ENCODE measurements at places on chromosomes 1 and 21.

- no peak for DNase-seq
Observed at GRCh38 chr1:43547538-43548072, 16.9 kb downstream of the PTPRF start.

DNA sequence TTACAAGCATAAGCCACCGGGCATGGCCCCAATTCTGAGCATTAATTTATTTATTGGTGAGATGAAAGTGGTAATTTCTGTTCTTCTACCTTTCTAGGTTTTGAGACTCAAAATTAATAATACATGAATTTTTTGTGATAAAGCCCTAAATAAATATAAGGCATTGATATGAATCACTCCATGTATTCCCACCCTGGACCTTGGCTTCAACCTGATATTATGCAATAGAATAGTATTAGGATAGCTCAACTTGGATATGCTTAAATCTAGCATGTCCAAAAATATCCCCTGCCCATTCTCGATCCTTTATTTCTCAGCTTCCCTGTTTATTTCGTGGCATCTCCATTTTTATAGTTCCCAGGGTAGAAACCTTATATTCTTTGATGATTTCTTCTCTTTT lies 2.5 kb downstream of the AGL start:
- DNase-seq, result peak; percentile 22

DNA sequence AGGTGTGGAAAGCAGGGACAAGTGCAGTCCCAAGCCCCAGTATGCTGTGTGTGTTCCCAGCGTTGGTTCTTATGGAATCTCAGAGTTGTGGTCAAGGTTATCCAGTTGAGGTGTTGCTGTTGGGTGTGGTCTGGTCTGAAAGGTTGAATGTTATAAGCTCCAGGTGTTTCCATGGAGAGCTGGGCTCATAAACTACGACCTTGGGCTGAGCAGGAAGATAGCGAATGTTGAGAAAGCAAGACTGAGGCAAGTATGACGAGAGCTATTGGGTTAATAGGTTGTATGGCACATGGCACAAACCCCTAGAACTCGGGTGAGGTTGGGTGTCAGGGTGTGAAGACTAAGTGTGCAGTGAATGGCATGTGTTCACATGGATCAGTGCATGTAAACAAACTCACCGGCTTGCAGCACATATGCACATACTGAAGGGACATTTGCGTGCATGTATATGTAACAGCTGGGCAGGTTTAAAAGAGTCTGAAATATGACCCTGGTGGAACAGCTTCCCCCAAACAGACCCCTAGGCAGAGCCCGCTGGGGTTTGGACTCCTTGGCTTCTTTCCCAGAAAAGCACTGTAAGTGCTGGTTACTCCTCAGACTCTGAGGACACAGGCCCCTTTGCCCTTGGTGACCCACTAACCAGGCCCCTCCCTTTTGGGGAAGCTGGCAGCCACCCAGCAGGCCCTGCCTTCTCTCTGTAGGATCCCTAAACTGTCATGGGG lies 117.5 kb downstream of the NAV1 start:
- peak; percentile 46 for DNase-seq

- DNase-seq, result no peak
Observed at GRCh38 chr1:23791516-23792047, 637 bp downstream of the LYPLA2 start.

- DNase-seq, result no peak
Observed at GRCh38 chr1:40042341-40042740, 1.8 kb downstream of the CAP1 start.

GRCh38 chr1:4220362-4220761 lies 320.3 kb upstream of the C1orf174 start:
- DNase-seq, result no peak

DNA sequence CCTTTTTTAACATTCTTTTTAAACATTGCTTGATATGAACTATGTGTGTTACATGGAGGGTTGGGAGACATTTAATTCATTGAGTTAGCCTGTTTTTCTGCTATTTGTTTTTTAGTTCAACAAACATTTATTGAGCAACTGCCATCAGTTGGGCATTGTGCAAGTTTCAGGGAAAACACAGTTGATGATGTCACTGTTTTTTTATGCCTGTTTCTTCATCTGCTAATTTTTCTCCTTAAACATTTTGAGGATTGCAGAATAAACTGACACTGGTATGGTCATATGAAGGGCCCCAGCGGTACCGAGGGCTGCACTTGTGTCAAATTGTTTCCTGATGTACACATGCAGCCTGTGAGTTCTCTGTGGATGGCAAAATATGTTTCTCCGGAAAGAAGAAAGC lies 253.0 kb downstream of the FGGY start:
- peak; percentile 92 for DNase-seq

- peak; percentile 85 for DNase-seq
Observed at GRCh38 chr1:183039985-183040447, 16.8 kb downstream of the LAMC1 start.

GRCh38 chr21:35563885-35564451 lies 496.4 kb downstream of the SETD4 start:
- peak; percentile 96 for DNase-seq

DNA sequence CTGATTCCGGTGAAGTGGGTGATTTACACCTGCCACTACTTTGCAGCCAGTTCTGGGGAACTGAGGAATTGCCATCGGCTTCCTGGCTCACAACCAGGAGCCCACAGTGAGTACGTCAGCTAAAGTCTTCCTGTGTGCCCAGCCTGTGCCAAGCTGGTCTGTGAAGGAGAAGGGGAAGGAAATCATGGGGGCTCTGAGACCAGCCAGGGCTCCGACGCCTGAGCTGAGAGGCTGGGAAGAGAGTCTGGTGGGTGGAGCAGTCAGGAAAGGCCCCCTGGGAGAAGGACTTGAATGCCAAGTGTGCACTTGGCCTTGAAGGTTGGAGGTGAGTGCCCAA lies 1.2 kb downstream of the LURAP1 start:
- no peak for DNase-seq

GRCh38 chr1:31811605-31812004 lies 4.2 kb downstream of the SPOCD1 start:
- peak; percentile 63 for DNase-seq

- no peak for DNase-seq
Observed at GRCh38 chr1:216224233-216224632, 199.0 kb downstream of the USH2A start.

GRCh38 chr1:211336161-211336560 lies 9.5 kb downstream of the TRAF5 start:
- DNase-seq, result no peak

DNA sequence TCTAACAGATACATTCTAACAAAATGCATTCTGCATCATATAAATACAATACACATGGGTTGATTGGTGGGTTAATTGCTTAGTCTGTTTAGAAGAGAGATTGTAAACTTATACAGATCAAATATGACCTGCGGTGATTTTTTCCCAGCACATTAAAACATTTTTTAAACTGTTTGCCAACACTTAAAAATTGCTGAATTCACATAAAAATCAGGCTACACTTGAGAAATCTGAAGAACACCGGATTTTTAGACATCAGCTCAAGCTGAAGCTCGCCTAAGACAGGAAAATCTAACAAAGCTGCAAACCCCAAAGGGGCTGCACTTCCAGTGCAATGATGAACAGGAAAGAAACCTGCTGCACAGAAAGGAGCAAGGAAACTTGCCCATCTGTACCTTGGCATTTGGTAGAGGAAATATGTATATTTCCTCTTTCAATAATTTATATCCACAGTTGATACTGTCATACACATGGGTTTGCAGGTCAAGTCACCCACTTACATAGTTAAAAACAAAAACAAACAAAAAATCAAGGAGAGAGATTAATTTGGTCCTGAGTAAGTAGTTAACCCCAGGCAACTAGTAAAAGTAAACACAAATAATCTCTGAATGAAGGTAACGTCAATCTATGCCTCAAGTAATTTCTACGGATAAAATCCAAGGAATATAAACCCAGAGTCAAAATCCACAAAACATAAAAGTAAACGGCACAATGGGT lies 30.4 kb upstream of the JAK1 start:
- no peak for DNase-seq

GRCh38 chr21:33522953-33523349 lies 19.0 kb downstream of the GART start:
- no peak for DNase-seq

DNA sequence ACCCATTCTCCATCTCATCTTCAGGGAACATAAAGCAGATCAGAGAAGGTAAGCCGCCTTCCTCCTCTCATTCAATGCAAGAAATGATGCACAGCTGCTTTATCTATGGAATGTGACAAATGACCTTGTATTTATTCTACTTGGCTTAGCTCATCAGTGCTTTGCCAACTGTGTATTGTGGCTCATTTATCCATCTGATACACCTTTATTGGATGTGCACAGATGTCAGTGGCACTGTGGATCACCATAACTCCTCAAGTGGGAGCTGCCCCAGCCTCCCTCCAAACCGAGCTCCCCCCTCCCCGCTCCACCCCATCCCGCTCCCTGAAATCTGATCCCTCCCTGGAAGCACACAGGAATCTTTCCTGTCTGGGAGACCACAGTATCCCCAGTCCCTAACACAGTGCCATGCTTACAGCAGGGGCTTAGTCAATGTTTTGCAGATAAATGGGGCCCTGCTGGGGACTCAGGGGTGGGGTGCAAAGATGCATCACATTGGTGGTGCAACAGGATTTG lies 156.0 kb upstream of the RAB4A start:
- DNase-seq, result peak; percentile 5

- no peak for DNase-seq
Observed at GRCh38 chr1:62210960-62211359, 16.3 kb downstream of the L1TD1 start.

DNA sequence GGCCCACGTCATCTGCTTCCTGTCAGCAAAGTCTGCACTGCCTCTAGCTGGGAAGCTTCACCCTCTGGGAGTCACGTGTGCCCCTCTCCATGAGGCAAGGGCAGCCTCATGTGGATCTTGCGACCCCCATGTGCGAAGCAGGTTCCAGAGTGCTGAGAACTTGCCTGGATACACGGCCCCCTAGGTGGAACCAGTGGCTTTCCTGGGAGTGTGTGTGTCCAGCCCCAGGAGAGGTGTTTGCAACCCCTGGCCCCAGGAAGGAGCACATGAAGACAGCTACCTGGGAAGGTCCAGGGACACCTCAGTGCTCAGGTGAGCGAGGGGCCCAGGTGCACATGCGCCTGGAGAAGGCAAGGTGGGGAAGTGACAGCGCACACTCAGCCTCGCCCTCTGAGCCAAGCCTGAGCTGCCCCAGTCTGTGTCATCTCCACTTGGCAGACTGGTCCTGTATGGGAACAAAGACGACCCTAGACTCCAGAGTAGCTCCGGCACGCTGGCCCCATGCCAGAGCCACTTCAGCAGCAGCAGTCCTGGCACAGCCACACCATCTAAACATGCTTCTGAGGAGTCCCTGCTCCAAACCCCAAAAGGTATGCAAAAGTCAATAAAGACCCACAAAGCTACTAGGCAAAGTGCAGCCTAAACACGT lies 8.9 kb downstream of the LSS start:
- no peak for DNase-seq

DNA sequence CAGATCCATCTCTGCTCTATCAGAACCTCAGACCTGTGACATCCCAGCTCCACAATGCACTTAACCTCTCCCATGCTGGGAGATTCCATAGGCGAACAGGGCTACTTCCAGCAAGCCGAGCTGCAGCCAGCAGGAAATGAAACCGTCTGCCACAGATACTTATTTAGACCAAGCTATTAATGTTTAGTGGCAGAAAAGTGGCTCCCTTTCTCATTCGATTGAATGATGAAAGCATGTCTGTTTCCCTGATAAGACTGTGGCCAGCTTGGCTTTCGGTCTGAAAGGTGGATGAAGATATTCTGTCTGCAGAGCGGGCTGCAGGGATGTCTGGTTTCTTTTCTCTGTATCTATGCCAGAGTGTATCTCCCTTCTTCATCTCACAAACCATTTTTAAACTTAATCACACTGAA lies 146.4 kb downstream of the GREM2 start:
- peak; percentile 15 for DNase-seq

DNA sequence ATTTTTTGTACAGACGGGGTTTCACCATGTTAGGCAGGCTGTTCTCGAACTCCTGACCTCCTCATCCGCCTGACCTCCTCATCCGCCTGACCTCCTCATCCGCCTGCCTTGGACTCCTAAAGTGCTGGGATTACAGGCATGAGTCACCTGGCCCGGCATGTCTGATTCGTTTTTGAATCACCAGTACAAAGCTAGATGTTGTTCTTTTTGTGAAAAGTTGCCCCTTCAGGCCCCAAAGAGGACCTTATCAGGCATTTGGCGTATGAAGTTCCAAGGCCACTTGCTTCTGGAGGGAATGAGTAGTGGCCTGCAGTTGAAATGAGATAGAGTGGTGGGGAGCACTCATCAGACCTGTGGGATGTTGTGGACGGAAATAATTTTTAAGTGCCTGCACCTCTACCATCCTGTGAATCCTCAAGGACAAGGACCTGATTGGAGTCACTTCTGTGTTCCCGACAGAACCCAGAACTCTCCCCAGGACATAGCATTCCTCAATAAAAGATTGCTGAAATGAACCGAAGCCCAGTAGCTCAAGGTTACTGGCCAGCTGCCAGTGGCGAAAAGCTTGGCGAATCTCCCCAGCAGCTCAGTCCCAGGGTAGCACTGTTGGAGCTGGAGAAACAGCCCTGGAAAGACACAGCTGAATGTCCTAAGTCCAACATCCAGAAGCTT lies 50.1 kb downstream of the NDUFS5 start:
- DNase-seq, result peak; percentile 83

DNA sequence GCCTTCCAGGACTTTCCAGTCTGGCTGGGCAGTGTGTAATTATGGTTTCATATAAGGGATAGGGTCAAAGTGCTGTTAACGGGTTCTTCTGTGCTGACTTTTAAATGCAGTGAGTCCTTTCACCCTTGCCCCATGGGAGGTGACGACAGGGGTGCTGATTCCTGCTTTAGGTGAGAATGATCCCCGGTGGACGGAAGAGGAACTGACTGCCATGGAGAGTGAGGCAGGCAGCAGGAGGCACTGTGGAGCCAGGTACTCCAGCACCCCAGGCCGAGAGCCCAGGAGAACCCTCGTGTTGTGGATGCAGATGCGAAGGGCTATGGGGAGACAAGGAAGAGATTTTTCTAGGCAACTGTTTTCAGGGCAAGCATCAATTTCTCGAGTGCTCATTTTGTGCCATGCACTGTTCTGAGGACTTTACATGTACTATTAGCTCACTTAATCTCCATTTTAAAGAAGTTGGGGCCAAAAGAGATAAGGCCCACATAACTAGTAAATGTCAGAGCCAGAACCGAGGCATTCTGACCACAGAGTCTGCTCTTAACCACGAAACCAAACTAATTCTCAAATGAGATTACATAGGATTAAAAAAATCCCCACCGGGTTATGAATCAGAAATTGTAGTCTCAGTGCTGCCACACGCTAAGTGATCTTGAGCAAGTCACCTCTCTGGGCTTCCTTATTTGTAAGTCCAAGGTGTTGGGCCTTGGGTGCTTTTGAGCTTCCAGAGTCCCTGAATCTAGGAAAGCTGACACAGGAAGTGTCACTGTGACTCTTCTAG lies 28.2 kb downstream of the STPG1 start:
- DNase-seq, result peak; percentile 21

GRCh38 chr1:91754348-91754747 lies 131.6 kb downstream of the TGFBR3 start:
- DNase-seq, result peak; percentile 58

GRCh38 chr1:171180670-171181069 lies 4.4 kb upstream of the FMO2 start:
- no peak for DNase-seq

GRCh38 chr1:46797696-46798470 lies 963 bp upstream of the CYP4B1 start:
- no peak for DNase-seq
